ENCODE measurements at places on chromosomes 5 and 9.

DNA sequence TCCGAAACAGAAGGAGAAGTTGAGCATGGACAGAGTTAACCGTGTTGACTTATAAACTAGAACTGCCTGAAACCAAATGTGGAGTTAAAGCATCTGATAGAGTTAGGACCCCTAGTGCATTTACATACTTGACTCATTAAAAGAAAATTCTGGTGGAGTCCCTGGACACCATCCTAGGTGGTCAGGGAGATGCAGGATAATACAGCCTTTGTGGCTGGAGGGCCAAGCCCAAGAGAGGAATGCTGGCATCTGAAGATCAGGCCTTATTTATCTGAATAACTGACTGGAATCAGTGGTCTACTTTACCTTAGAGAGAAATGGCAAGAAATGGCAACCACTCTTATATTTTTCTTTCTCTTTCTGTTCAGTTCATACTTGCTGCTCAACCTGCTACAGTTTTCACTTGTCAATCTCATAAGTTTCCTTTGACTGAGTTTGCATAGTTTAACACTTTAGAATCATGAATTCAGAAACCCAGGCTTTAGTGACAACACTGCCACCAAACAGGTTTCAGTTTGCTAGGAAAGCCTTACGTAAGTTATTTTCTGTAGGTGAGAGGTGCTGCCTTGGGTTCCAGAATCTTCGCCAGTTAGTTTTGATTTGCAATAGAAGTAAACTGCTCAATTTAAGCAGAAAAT, 10.2 kb downstream of the CMYA5 start:
- no peak for DNase-seq

DNA sequence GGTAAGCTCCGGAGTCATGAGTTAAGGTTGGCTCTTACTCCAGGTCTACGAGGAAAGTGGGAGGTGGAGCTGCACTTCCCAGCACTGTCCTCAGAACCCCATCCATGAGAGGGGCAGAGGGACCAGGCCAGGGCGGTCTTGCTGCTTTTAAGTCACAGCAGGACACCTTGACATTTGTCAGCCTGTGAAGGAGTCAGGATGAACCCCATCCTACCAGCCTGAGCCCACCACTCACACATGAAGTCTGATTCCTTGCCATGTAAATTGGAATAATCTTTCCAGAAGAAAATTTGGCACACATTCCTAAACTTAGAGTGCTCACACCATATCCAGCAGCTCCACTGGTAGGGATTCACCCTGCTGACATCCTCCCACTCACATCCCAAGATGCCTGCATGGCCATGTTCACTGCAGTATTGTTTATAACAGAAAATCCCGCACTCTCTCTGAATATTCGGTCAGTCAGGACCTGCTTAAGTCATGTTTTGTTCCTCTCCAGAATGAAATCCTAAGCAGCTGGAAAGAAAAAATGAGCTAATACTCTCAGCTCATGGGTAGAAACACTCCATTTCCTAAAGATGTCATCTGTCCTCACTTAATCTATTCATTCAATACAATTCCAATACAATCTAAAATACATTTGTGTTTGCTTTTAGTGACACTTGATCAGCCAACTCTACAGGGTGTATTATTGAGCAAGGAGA, 79.3 kb upstream of the COL5A1 start:
- DNase-seq = no peak

DNA sequence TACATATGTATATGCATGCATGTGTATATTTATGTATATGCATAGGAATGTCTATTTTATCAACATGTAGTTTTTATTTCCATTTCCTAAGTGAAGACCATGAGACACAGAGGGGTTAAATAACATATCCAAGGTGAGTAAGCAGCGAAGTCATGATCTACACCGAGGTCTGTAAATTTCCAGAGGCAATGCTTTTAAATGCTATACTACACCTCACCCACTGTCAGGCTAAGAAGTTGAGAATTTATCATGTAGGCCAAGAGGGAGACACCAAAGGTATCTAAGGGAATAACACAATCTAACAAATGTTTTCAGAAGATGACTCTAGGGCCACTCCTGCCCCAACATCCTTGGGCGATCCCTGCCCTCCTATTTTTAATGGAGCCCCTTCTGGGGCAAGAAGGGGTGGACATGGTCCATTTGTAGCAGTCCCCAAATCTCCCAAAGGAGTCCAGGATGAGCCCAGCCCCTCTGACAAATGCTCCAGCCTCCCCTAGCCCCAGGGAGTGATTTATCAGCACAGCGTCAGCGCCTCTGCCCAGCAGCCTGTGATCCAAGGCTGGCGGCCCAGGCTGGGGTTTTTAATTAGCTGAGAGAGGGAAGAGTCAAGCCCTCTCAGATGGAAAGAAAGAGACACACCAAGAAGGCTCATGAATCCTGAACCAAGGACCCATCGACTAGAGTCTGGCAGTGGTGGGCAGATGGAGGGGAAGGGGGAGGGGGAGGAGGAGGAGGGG, 339.9 kb downstream of the ASTN2 start:
- no peak for DNase-seq

DNA sequence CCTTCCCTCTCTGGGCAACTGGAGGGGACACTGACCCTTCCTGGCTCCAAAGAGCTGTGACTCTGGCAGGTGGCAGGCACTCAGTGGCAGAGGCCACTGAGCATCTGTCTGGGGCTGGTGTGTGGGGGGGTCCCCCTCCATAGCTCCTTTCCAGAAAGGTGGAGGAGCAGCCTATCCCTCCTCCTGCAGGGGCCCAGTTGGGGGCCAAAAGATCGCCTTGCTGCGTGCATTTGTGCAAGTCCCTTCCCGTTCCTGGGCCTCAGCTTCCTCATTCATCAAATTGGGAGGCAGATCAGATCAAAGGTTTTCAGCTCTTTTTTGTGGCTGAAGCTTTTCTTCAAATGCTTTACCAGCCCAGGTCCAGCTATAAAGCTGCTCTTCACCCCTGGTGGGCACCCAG, 77.7 kb downstream of the NTNG2 start:
- no peak for DNase-seq

All from stimulated activated naive CD8-positive, alpha-beta T cell treated with anti-CD3 and anti-CD28 coated beads, Interleukin-15, amount 100 ng/mL, for 72 hours (primary cell).